ENCODE measurements at places on chromosomes 5 and 9.

DNA sequence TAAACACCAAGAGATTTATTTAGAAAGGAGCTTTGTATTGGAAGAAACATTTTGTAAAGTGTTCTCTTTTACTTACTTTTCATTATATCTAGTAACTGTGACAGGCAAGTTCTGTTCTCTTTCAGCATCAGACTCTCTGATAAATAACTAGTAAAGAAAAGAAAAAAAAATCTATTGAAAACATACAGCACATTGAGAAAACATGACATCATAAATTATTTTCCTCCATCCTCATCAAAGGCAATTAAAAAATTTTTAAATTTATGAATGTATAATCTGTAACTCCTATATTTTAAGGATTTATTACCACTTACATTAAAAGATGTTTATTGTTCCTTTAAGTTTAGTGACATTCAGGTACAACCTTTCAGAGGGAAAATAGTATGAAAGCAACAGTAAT is 11.1 kb downstream of the CCNH start:
- no peak for DNase-seq

DNA sequence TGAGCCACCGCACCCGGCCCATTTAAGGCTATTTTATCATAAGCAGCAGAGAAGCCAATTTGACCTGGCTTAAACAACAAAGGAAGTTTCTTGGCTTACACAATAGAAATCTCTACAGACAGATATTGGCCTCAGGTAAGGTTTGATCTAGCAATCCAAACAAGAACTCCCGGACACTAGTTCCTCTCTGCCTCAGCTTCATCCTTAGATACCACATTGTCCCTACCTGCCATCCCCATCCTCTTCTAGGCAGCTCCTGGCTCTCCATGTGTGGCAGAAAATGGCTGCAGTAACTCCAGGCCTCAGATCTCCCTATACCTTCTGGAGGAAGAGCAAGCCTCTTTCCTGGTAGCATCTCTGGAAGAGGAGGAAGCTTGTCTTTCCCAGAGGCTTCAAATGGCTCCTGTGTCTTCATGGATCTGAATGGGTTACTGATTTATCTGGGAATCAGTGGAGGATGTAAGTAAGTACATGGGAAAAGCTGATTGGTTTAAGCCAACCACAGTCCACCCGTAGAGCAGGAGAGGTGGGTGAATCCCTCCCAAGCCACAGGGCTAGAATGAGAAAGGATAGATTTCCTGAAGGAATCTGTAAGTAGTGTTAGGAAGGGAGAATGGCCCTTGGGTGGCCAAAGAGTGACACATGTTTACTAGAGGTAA is 26.7 kb upstream of the AOPEP start:
- no peak for DNase-seq

DNA sequence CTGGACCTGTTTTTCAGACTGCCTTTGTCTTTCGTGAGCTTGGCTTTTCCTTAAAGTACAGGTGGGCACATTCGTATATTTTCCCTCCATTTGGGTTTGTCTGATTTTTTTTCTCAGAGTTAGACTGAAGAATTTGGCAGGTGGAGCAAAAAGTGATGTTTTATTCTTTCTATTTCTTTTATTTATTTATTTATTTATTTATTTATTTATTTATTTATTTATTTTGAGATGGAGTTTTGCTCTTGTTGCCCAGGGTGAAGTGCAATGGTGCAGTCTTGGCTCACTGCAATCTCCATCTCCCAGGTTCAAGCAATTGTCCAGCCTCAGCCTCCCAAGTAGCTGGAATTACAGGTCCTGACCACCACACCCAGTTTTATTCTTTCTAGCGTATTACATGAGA is 1805.1 kb upstream of the WWC1 start:
- DNase-seq, result no peak

DNA sequence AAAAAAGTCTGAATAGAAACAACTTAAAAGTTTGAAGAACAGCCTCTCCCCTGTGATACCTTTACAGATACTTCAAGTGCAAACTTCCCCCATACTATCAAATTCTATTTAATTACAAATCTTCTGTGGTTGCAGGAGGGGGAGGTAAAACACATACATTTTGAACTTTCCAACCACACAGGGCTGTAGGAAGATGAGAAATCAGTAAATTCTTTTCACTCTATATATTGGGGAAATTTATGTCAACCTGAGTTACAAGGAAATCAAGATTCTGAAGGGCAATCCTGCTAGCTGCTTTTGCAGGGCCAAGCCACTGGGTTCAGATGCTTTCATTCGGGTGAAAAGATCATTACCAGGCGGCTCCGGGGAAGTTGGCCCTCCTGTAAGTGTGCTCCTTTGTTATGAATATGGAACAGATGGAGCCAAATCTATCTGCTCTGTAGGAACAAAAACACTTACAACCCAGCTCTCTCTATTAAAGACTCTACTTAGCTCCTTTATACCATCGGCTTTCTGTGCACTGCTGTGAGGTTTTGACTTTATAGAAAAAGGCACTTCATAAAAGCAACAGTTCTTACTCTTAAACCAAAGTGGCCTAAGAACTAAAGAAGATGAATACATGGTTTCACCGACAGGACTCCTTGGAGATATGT is 269.1 kb downstream of the EFNA5 start:
- DNase-seq, result no peak

GRCh38 chr5:38494763-38495162 is 61.7 kb downstream of the LIFR start:
- DNase-seq, result no peak

- DNase-seq, result no peak
Measured at GRCh38 chr9:113503131-113503541, 39.6 kb downstream of the RGS3 start.

GRCh38 chr5:124310453-124310852 is 436.0 kb downstream of the ZNF608 start:
- DNase-seq, result no peak

GRCh38 chr9:98168941-98169488 is 23.4 kb downstream of the CORO2A start:
- DNase-seq, result no peak

GRCh38 chr9:87390361-87390760 is 107.3 kb upstream of the DAPK1 start:
- DNase-seq, result no peak

DNA sequence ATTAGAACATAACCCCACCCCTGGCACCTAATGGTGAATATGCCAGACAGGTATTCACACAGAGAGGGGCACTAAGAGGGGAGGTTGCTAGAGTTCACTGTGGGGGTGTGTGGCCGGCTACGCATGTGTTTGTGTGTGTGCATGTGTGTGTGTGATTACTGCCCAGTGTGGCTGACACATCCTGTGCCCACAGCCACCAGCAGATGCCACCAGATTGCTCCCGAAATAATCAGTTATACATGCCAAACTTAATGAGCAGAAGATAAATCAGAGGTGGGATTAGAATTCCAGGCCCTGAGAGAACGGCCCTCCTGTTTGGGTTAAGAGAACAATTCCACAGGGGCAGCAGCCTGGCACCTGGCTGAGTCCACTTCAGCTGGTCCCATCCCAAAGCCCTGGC is 91.8 kb upstream of the TBCA start:
- DNase-seq, result no peak

GRCh38 chr5:81626524-81626923 is 124.4 kb downstream of the SSBP2 start:
- no peak for DNase-seq

- no peak for DNase-seq
Measured at GRCh38 chr5:159448-160172, 31.7 kb upstream of the LRRC14B start.

- DNase-seq, result no peak
Measured at GRCh38 chr5:126462239-126463014, 39.2 kb downstream of the GRAMD2B start.

DNA sequence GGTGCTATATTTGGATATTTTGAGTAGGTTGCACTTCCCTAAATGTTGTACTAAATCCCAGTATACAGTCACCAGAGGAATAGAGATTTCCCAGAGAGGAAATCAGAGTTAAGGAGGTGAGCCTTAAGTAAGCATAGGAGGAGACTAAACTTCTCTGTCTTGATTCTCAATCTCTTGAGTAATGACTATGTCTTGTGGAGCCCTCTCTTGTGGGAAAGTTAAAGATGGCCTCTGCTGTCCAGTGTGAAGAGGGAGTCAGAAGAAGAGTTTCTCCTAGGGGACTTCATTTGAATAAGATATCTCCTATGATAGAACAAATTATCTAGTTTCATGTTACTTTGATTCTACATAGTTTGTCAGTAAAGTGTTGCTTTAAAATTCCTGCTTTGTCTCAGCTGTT is 502.5 kb downstream of the PDE4D start:
- no peak for DNase-seq

- DNase-seq, result no peak
Measured at GRCh38 chr9:34991607-34992375, 2.2 kb downstream of the DNAJB5 start.

DNA sequence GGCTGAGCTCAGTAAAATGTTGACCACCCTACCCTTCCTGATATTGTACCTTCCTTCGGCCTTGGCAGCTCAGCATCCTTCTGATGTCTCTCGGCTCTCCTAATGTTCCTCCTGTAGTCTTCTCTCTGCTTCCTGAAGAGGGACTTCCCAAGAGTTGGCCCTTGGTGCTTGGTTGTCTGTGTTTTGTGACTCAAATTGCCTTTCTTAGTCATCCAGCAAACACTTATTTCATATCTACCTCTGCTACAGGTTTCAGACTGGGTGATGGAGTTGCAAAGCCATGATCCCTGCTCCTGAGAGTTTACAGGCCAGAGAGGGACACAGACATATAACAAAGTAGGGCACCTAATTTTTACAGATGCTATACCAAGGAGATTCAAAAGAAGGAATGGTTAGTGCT is 70.1 kb downstream of the SV2C start:
- no peak for DNase-seq

- DNase-seq, result no peak
Measured at GRCh38 chr5:146079695-146080373, 25.5 kb downstream of the PLAC8L1 start.

DNA sequence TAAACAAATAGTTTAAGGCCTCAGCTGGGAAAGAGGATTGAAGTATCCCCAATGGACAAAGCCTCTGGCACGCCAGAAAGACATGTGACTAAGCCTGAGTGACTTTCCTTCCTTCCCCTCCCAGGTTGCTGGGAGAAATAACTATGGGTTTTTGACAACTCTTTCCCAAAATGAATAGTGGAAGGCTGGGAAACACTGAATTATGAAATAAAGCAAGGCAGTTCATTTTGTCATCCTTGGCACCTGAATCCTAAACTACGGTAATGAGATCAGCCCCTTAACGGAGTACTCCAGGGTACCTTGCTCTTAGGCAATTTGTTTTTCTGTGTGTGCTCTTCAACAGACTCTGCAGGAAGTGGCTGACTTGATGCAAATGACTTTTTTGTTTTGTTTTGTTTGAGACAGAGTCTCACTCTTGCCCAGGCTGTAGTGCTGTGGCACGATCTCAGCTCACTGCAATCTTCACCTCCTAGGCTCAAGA is 75.2 kb downstream of the LMNB1 start:
- no peak for DNase-seq

GRCh38 chr5:180809403-180810209 is 7.0 kb upstream of the MGAT1 start:
- DNase-seq, result peak; percentile 90

GRCh38 chr9:88923653-88924288 is 67.5 kb upstream of the S1PR3 start:
- DNase-seq, result no peak

DNA sequence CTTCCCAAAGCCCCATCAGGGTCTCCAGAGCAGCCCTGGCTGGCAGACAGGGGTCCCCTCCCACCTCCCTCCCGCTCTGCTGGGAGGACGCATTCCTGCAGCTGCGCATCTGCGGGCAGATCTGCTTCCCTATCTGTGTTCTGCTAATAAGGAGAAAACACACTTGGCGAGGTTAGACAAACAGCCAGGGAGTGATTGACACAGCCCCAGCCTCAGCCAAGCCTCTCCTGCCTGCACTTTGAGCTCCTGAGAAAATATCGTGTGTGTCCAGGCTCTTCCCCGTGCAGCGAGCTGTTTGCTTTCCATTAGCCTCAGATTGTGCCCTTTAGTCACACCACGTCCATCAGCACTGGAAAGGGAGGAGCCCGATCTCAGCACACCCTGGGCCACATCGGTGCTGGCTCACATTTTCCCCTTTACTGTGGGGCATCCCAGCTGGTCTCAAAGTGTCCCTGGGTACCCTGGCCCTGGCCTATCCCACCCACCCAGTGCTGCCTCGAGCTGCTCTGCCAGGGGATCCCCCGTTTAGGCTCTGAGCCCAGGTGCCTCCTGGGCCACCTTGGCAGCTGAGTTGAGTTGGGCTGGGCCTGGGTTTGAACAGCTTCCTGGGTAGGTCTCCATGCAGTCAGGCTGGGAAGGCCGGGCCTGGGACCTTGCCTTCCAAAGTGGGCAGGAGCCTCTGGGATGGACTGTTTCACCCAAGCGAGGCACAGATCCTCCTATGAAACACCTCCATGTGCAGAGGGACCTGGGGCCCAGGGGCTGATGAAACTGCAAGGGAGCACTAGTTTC is 61.1 kb downstream of the BARX1 start:
- no peak for DNase-seq

DNA sequence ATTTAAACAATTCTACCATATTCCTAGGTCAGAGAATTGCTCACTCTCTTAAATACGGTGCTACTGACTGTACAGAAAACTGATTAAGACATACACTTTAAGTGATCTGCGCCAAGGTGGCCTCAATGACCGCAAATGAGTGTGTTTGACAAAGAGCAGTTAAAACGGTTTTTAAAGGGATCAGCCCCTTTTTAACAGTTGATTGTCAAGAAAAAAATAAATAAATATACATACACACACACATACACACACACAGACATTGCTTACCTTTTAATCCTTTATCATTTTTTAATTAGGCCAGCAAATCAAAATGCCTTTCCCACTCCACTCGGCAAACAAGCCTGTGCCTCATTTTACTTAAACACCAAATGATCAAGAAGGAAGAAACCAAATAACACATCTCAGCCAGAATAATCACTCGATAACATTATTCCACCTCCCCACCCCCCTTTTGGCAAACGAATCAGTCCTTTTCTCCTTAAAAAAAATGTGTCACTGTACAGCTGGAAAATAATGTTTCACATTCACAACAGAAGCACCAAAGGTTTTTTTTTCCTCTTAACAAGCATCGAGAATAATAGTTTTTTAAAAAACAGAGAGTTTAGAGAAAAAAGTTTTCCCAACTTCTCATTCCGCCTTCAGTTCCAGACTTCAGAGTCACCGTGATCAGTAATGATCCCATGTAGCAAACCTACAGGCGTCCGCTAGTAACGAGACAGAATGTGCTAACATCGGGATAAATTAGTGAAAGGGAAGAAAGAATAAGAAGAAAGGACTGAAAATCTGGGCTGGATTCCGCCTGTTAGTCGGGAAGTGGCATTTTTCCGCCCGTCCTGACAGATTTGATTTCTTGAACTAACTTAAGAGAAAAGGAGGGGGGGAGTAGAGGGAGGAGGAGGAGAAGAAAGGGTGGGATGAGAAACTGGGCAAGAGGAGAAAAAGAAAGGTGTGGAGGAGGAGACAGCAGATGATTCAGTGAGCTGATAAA is at the start of gene ZNF608:
ZNF608 (minus strand) TSS at position 712 of the 988 bp plus-strand sequence. CDS start 1,650 bp downstream, outside the sequence.
- no peak for DNase-seq

GRCh38 chr5:118891252-118891651 is 97.1 kb downstream of the DTWD2 start:
- no peak for DNase-seq

- no peak for DNase-seq
Measured at GRCh38 chr9:95506678-95507463, 9.9 kb downstream of the PTCH1 start.

- DNase-seq, result no peak
Measured at GRCh38 chr9:76454311-76454710, 4.7 kb upstream of the GCNT1 start.

GRCh38 chr5:170436335-170436734 is 47.2 kb upstream of the KCNMB1 start:
- DNase-seq, result no peak
